ENCODE measurements at places on chromosomes 1 and 21.

GRCh38 chr1:118266436-118266835, 81.4 kb upstream of the SPAG17 start:
- DNase-seq = no peak

DNA sequence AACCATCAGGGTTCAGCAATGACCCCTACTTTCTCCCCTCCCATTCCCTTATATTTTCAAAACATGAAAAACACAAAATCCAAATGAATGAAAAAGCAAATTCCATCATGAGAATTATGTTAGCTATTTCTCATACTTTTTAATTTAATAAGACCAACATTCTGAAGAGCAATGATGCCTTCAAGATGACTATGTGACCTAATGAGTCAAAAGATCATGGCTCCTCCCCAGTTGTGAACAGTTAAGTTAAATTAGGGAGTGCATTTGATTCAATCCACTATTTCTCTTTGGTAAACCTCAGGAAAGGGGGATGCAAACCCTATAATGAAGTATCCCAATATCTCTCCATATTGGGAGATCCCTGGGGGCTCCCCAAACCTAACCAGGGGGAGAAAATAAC, 36.5 kb downstream of the PUM1 start:
- no peak for DNase-seq

DNA sequence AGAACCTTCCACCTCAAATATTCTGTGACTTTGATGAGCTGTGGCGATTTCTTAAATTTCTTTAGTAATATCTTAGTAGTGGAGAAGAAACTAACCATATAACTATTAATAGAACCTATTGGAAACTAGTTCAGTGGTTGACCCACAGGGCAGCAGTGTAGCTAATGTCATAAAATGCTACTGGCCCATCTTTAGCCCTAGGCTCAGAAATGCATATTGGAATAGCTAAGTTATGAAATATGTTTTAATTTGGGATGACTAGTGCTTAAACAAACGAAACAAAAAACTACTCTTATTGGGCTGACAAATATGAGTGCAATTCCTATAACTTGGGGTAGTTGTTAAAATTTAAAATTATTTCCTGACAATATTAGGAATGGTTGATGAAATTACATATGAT, 20.2 kb downstream of the MACO1 start:
- DNase-seq = no peak

DNA sequence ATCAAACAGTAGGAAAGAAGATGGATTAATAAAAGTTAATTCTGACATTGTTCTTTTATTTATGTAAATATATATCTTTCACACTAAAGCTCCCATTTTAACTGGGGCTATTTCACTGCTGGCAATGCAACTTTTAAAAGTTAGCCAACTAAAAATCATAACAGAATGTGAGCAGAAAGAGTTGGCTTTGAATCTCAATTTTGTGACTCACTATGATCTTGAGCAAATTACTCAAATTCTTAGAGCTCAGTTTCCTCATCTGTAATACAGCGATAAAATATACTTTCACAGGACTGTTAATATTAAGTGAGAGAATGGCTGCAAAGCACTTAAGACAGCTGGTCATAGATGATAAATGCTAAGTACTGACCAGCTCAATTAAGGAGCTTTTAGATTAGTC, 10.8 kb downstream of the EFCAB14 start:
- no peak for DNase-seq

- DNase-seq = no peak
Observed at GRCh38 chr1:88451856-88452255, 232.2 kb upstream of the PKN2 start.
